ENCODE measurements at places on chromosomes 5 and 9.
A peak's percentile ranks its signal among the peaks of the same experiment; 100 is the strongest.

GRCh38 chr5:124102486-124102885, 590.5 kb downstream of the CSNK1G3 start:
- no peak for DNase-seq

DNA sequence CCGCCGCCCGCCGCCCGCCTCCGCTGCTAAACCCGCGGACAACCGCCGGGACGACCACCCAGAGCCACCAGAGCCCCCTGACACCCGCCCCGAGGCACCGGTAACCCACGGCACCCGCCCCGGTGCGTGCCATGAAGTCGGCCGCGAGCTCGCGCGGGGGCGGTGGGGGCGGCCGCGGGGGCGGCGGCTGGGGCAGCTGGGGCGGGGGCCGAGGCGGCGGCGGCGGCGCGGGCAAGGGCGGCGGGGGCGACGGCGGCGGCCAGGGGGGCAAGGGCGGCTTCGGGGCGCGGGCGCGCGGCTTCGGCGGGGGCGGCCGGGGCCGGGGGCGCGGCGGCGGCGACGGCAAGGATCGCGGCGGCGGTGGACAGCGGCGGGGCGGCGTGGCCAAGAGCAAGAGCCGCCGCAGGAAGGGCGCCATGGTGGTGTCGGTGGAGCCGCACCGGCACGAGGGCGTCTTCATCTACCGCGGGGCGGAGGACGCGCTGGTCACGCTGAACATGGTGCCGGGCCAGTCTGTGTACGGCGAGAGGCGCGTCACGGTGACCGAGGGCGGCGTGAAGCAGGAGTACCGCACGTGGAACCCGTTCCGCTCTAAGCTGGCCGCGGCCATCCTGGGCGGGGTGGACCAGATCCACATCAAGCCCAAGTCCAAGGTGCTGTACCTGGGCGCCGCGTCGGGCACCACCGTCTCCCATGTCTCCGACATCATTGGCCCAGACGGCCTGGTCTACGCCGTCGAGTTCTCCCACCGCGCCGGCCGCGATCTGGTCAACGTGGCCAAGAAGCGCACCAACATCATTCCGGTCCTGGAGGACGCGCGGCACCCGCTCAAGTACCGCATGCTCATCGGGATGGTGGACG, 499 bp downstream of the FBLL1 start:
- peak; percentile 46 for DNase-seq

DNA sequence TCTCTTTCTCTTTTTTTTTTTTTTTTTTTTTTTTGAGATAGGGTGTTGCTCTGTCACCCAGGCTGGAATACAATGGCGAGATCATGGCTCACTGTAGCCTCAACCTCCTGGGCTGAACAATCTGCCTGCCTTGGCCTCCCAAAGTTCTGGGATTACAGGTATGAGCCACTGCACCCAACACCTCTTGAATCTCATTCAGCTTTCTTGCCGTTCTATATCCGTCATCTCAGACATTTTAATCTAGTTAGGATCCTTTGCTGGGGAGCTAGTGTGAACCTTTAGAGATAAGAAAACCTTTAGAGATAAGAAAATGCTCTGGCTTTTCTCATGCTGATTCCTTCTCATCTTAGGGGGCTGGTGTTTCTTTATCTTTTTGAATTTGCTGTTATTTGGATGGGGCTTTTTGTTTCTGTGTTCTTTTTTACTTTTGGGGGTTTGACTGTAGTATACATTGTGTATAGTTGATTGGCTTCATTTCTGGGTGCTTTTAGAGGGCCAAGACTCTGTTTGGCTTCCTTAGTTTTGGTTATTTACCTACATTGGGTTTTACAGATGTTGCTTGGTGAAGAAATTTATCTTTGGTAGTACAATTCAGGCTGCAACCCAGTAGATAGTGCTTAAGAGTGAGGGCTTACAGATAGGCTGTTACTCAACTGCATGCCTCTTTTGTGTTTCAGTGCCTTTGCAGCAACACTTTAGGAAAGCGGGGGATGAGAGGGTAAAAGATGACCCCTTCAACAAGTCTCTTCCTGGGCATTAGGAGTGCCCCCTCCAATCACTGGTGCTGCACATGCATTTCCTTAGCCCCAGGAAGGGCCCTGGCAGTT, 41.9 kb upstream of the SLC36A1 start:
- no peak for DNase-seq

DNA sequence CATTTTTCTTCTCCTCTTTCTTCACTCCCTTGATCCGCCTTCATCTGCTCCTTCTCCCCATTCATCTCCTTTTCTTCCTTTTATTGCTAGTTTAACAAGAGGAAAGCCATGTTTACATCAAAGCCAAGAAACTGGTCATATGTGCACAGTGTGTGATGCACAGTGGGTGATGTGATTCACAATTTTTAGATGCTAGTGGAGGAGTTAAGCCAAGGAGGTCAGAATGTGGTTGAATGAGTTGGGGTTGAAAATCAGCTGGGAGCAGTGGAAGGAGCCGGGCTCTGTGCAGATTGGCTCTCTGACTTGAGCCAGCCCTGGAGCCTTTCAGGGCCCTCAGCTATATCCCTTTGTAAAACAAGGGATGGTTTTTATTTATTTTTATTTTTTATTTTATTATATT, 7.3 kb downstream of the ACER2 start:
- no peak for DNase-seq

DNA sequence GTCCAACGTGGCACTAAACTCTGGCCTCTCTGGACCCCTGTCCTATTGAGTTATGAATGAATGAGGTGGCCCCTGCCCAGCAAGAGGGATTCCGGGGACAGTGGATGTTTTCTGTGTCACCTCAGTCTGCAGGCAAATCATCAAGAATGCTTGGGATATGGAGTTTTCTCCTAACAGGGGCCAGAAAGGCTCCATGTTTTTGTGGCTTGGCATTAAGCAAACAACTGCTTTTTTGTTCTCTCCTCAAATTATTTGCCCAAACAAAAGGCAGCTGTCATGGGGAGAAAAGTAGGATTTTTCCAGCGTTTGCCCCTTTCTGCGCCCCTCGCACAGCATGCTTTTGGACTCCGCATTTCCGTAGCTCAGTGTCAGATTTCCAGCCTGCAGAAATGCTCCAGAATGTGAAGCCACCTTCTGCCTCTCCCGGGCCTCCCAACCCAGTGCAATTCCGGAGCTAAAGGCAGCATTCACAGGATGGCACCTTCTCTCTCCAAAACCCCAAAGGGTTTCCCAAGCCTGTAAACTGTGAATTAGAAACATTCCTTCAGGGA, 553.3 kb downstream of the CCDC171 start:
- peak; percentile 17 for DNase-seq

- DNase-seq, result no peak
These were observed 42.8 kb upstream of the EQTN start for GRCh38 chr9:27339661-27340284.

DNA sequence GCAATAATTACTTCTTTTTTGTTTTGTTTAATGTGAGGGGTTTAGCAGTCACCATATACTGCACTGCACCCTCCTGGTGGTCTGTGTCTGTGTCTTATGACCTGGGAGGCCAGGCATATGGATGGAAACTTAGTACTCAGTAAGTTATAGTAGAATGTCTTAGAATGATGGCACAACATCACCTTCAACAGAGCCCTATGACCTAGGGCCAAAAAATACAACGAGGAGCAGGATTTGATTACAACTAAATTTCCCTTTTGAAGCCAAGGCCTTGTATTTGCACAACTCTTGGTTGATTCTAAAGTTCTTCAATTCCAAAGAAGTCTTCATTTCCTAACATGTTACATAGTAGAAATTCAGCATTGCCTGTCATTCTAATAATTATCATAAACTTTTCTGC, 422.1 kb upstream of the PIK3R1 start:
- DNase-seq, result peak; percentile 48

DNA sequence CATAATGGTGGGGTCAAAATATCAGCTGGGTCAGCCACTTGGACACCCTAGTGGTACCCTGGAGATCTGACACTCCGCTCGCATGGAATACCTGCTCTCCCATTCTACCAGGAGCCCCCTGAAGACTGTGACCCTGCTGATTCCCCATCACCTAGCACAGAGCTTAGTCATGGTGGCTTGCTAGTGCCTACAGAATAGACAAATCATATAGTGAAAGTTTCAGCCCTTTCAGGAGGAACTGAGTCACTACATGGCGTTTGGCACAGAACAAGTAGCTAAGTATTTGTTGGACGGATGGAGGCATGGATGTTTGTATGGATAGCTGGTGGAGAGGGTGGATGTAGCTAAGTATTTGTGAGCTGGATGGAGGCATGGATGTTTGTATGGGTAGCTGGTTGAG, 65.3 kb downstream of the LMX1B start:
- DNase-seq, result no peak

- no peak for DNase-seq
These were observed 25.5 kb upstream of the RUSC2 start for GRCh38 chr9:35464141-35465025.

DNA sequence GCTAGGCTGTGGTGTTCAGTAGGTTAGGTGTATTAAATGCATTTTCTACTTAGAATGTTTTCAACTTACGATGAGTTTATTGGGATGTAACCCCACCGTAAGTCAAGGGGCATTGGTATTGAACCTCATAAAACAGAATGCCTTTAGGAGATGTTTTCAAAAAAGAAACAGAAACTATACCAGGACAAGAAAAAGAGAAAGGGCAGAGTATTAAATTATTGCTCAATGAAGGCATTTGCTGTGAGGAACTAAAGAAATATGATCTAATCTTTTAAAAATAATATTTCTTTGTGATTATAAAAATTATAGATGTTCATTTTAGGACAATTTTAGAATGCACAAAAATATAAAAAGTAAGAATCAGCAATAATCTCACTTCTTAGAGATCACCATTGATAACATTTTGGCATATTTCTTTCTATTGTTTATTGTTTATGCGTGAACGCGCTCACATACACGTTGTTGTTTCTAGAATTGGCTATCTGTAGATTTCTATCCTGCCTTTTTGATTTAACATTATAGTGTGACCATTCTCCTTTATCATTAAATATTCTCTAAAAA, 8.0 kb downstream of the GALNT12 start:
- DNase-seq, result no peak

DNA sequence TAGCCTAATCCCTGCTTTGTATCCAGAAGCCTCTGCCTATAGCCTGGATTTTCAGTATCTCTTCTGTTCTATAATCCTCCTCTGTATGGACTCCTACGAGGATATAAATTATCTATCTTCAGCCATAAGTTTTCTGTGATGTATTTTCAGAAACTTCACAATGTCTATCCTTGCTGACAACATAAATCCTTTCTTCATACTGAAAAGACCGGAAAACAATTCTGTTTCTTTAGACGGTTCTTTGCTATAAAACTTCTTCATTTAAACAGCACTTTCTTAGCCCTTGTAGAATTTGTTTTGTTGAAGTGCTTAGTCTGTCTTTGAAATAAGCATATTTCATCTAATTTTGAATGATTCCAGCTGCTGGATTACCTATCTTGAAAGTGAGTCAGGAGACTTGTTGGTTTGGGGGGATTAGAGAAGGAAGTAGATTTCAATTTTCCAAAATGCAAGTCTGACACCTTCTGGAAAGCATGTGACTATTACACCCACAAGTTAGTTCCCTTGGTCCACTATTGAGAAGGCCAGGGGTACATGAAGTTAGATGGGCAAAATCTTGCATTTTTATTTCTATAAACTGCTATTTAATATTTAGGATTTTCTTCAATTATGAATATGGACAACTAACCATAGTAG, 96.3 kb upstream of the RANBP3L start:
- peak; percentile 4 for DNase-seq

DNA sequence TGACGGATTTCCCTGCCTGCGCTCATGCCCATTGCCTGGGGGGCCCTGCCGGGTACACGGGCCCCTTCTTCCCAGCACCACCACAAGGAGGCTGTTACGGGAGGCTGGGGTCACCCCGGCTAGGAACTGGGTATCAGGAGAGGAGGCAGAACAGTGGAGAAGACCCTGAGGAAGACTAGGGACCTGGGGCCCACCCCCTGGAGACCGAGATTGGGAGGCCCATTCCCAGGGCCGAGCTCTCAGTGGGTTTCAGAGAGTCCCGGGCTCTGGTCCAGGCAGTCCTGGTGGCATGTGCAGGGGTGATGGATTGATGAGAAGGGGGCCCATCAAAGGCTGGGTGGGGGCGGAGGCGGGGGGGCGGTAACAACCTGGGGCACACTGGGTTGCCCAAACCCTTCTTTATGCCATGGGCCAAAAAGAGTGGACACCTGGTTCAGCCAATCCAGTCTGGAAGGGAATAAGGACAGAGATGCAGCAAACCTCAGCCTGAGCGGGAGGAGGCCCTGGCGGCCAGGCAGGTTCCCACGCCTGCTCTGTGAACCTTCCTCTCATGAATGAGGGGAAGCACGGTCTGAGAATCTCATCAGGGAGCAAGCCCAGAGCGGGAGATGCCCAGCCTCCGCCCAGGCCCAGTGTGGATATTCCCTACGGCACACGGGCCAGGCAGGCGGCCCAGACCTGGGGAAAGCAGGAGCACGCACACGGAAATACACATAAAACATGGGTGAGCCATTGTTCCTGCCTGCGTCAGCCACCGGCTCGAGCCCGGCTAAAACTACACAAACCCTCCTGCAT, 785 bp upstream of the P4HA2 start:
- no peak for DNase-seq

- DNase-seq, result peak; percentile 29
These were observed 22.3 kb downstream of the NCS1 start for GRCh38 chr9:130194378-130194932.

GRCh38 chr9:133108794-133109641, 12.0 kb downstream of the RALGDS start:
- no peak for DNase-seq

DNA sequence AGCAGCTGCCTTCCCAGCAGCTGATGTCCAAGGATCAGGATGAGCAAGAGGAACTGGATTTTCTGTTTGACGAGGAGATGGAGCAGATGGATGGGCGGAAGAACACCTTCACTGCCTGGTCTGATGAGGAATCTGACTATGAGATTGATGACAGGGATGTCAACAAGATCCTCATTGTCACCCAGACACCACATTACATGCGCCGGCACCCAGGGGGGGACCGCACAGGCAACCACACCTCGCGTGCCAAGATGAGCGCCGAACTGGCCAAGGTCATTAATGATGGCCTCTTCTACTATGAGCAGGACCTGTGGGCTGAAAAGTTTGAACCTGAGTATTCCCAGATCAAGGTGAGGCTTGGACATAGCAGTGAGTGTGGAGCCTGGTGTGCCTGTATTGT, 46.9 kb downstream of the LARP1 start:
- DNase-seq, result no peak

GRCh38 chr9:134917431-134918373, at the start of gene FCN1:
TSS of gene FCN1 (minus strand) at chr9:134917912. CDS start at chr9:134917871, 41 bp downstream.
- no peak for DNase-seq

DNA sequence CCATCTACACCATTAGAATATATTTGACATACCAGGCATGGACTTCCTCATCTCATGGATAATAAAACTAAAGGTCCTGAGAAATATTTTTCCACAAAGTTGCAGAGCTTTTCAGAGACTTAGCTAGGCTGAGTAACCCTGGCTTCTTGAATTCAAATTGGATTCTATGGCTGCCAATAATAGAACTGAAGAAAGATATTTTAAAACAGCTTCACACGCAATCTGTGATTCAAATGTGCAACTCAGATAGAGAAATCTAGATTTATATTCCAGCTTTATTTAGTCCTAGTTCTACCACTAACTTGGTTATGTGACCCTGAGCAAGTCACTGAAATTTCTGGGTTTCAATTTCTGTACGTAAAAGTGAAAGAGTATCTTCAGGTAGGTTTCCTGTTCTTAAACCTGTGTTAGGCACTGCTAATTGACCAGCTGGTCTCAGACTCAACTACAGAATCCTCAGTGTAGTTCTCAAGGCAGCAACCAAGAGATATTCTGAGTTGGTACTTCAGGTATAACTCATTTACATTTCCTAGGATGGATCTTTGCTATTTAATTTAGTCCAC, 235.3 kb downstream of the GABRB2 start:
- DNase-seq, result no peak

GRCh38 chr5:10351199-10351905, 2.1 kb upstream of the MARCHF6 start:
- DNase-seq, result peak; percentile 85

GRCh38 chr9:99051406-99051805, 53.5 kb upstream of the TGFBR1 start:
- DNase-seq, result no peak

All from NCI-H69 (cell line).